ENCODE measurements at places on chromosomes 1 and 21. TPM values are rescaled to one million over a fixed set of nuclear protein-coding genes. Genes with fewer than 3 reads are reported as not detected.

DNA sequence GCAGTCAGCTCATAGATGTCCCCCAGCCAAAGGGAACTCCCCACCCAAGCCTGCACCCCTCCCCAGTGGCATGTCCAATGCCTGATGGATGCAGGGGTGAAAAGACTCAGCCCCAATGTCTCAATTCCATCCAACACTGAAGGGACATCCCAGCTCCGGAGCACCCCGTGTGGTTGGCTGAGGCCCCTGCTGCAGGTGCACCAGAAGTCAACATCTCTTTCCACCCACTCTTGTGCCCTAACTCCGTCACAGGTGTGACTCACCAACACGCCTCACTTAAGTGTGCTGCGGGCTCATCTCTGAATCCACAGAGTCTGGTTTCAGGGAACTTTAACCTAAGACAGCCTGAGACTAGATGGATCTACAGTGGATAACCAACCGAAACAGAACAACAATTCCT, 40.9 kb upstream of the ZBTB18 start:
- H3K27ac ChIP-seq, result peak overlapping the region; percentile 63
- no peak overlapping the region for H3K4me3 ChIP-seq
- peak; percentile 49 for DNase-seq
- no peaks in the 10 kb centered on the region for H3K36me3 ChIP-seq

- H3K4me1 ChIP-seq, result peaks cover 29% of the 10 kb centered on the region
- no peak overlapping the region for H3K4me3 ChIP-seq
- no peaks in the 10 kb centered on the region for H3K27me3 ChIP-seq
- H3K27ac ChIP-seq, result no peak overlapping the region
Measured at GRCh38 chr1:201028461-201028889, 5.0 kb upstream of the KIF21B start.

Gene CD1D
- 4.7 TPM for total RNA-seq

- DNase-seq, result no peak
- H3K36me3 ChIP-seq, result no peaks in the 10 kb centered on the region
- H3K4me1 ChIP-seq, result peaks cover 16% of the 10 kb centered on the region
- no peaks in the 10 kb centered on the region for H3K27me3 ChIP-seq
Measured at GRCh38 chr1:116478621-116479020, 92.2 kb downstream of the CD58 start.

GRCh38 chr1:34270181-34270580, 93.5 kb downstream of the C1orf94 start:
- DNase-seq, result no peak
- peaks cover 30% of the 10 kb centered on the region for H3K27me3 ChIP-seq
- no peak overlapping the region for H3K27ac ChIP-seq
- peaks cover 14% of the 10 kb centered on the region for H3K4me1 ChIP-seq
- no peak overlapping the region for H3K4me3 ChIP-seq
- no peaks in the 10 kb centered on the region for H3K36me3 ChIP-seq

DNA sequence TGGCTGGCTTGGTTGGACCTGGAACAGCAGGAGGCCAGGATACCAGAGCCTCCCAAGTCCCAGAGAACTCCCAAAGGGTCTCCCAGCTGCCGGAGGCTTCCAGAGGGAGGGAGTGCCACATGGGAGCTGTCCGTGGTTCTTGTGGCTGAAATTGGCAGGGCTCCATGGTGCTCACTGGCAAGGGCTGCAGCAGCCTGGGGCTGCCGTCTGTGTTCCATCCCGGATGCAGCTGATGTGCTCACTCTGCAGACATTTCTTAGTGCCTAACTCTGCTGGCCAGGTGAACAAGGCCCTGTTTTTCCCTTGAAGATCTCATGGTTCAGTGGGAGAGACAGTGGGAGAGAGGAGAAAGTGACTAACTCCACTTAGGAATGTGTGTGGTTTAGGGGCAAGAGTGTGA, 261.1 kb downstream of the CAMTA1 start:
- H3K36me3 ChIP-seq, result no peaks in the 10 kb centered on the region
- H3K4me1 ChIP-seq, result peaks cover 27% of the 10 kb centered on the region
- no peak overlapping the region for H3K27ac ChIP-seq
- no peak overlapping the region for H3K4me3 ChIP-seq
- no peaks in the 10 kb centered on the region for H3K27me3 ChIP-seq
- peak; percentile 67 for DNase-seq

Data from WTC11 (cell line).